Stimulated activated naive CD8-positive, alpha-beta T cell treated with anti-CD3 and anti-CD28 coated beads, Interleukin-15, Interleukin-2, amounts not matched to agents 100 U/mL and 50 U/mL, for 24 hours (primary cell): ENCODE measurements at places on chromosomes 7 and 10.

- no peak for DNase-seq
These were observed 508.8 kb downstream of the CCSER2 start for GRCh38 chr10:84837041-84837812.

GRCh38 chr10:82866424-82867020, 991.5 kb downstream of the NRG3 start:
- no peak for DNase-seq

DNA sequence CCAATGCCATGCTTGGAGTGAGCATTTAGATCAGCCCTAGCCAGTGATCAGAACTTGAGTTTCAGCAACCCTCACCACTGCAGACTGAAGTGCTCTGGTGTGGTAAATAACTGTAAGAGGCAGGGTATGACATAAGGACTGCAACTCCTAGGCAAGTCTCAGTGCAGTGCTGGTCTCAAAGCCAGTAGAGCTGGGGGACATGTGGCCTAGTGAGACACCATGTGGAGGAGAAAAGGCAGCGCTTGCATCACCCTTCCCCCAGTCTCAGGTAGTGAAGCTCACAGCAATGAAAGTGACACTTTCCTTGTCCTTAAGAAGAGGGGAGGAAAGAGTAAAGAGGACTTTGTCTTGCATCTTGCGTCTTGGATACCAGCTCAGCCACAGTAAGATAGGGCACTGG, 386.8 kb upstream of the POT1 start:
- DNase-seq = no peak

- peak; percentile 88 for DNase-seq
These were observed at the start of gene LIMK1 for GRCh38 chr7:74083117-74083876. TSS of gene LIMK1 (plus strand) at chr7:74083804. CDS start at chr7:74083991, 187 bp downstream.

GRCh38 chr10:29806350-29806788, 171.6 kb upstream of the SVIL start:
- DNase-seq = no peak

DNA sequence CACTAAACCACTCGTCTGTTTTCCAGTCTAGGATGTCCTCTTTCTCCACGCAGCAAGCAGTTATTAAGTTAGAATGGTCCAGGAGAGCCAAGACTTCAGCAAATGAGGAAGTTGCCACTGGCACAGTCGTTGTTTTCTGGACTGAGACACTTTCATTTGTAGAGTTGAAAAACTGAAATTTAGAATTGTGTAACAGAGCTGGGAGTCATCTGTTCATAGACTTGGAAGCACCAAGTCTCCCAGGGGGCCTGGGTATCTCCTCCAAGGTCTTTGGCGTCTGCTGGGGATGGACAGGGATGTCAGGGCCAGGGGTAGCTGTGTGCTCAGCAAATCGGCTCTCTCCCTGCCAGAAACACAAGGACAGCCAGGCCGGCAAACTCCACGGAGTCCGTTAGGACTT, 208.4 kb downstream of the FANK1 start:
- no peak for DNase-seq

DNA sequence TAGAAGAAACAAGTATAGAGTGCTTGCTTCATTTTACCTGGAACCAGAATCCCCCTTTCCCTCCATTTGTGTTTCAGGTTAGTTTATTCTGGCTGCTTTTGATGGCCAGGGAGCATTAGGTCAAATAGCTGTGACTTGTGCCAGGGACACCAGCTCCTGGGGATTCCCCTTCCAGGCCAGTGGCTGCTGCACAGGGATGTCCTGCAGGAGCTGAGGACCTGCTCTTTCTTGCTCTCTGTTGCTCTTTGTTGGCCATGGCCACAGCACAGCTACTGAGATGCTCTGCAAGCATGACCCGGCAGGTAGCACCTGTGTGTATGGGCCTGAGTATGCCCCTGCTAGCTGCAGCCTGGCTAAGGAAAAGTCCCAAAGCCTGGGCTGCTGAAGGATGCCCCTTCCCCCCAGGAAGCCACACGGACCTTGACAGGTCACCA, 208.9 kb downstream of the EBF3 start:
- DNase-seq = no peak

- DNase-seq = no peak
These were observed 78.4 kb upstream of the GSDME start for GRCh38 chr7:24835643-24836042.

GRCh38 chr7:12643001-12643643, 44.3 kb upstream of the ARL4A start:
- no peak for DNase-seq

GRCh38 chr10:4073912-4074311, 288.9 kb upstream of the KLF6 start:
- no peak for DNase-seq

GRCh38 chr10:63672491-63672890, 151.3 kb downstream of the REEP3 start:
- DNase-seq = no peak

DNA sequence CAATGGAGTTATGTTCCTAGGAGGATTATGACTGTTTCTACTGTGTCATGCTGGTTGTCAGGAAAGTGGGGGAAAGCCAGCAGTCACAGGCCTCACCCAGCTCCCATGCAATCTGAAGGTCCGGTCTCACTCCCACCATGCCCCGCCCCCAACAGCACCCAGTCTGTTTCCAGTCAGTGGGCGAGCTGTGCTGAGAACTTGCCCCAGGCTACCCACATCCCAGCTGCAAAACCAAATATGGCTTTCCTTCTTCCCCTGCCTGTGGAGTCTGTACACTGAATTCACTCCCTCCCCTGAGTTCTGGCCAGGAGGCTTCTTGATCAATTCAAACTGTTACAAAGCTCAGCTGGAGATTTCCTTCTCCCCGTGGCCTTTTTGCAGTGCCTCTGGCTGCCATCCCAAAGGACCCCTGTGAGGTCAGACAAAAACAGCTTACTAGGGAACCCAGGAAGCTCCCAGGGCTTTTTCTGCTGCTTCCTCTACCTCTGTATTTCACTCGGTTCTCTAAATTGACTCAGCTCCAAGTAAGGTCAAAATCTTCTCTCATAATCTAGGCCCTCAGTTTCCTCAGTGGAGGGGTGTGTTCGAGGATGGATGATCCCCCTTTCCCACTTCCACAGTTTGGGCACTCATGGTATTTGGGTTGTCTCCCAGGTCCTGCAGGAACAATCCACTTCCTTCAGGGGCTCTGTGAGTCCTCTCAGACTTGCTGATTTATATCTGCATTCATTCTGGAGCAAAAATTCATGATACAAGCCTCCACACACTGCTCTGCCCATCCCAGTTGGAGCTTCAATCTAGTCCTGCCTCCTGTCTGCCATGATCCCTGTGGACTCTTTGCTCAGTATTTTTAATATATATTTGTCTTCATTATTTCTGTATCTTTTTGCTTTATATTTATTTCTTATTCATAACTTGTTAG, 205.5 kb downstream of the SEMA3D start:
- DNase-seq = no peak

DNA sequence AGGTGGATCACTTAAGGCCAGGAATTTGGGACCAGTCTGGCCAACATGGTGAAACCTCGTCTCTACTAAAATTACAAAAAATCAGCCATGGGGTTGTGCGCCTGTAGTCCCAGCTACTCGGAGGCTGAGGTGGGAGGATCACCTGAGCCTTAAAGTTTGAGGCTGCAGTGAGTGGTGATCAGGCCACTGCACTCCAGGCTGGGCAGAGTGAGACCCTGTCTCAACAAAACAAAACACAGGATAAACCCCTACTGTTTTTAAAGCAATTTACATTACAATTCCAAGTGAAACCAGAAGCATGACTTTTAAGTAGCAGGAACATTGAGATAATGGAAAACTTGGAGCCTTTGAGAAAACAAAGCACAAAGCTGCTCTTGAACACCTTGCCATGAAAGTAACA, 92.4 kb upstream of the BTBD16 start:
- DNase-seq = no peak

DNA sequence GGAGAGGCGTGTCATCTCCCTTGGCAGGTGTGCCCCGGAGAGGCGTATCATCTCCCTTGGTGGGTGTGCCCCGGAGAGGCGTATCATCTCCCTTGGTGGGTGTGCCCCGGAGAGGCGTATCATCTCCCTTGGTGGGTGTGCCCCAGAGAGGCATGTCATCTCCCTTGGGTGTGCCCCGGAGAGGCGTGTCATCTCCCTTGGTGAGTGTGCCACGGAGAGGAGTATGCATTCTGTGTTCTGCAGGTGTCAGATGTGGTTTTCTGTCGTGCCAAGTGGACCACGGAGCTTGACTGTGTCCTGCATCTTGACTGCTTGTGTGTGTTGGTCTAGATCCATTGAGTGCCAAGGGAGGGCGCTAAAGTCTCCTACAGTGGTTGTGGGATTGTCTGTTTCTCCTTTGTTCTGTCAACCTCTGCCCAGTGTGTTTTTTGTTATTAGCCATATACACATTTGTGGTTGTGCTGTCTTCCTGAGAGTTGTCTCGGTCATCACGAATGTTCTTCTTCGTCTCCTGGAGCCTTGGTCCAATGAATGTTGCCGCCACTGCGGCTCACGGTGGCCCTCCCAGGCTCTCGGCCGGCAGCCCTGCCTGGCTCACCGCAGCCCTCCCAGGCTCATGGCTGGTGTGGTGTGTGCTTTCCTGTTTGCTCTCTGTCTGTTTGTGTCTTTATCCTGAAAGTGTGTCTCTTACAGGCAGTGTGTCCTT, 96.8 kb downstream of the INPP5A start:
- DNase-seq = no peak

GRCh38 chr7:44693641-44694313, 54.9 kb upstream of the ZMIZ2 start:
- no peak for DNase-seq

DNA sequence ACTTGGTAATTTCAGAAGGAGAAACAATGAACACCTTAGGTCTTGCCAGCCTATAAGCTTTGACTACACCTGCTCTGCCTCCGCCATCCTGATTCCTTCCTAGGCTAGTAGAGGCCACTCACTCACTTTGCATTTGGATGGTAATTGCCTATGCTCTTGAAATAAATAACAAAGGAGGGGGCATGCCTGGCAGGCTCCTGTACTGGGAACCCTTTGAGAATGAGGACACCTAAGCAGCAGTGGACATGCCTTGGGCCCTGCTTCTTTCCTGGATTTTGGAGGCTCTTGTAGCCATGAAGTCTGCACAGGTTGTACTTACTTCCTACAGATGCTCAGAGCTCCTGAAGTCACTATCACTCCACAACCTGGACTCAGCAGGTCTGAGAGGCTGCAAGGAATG, 65.8 kb downstream of the BLNK start:
- no peak for DNase-seq

DNA sequence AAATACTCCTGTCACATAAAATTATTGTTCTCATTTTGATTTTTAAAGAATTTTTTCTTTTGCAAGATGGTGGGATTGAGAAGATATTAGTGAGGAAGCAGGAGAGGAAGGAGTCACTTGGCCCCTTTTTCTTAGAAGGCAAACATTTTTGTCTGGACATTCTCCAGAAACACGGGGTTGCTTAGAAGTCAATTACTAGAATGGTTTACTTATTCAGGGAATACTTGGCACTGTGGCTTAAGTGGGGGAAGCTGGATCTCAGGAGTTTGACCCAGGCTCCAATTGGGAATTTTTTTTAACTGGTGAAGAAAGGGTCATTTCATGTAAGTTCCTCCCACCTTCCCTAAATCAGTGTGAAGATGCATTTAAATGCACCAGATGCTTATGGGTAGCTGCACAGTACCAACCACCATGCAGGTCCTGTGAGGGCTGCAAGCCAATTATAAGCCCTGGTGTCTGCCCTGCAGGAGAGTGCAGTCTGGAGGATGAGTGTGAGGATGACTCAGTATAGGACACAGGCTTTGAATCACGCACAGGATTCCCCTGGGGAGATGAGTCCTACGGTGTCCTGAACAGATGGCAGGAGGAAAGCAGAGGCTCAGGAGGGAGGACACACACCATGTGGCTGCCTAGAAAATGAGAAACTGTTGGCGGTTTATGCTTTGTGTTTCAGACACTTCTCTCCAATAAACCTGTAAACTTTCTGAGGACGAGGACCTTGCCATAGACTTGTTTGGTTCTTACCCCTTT, 299.1 kb downstream of the PLXNA4 start:
- no peak for DNase-seq
